ENCODE measurements at places on chromosomes 1 and 21. TPM values are rescaled to one million over a fixed set of nuclear protein-coding genes. Genes with fewer than 3 reads are reported as not detected.

The PLA2G2C gene
- not detected for total RNA-seq

The OR2G6 gene
- total RNA-seq: not detected

The LCE6A gene
- total RNA-seq: not detected

DNA sequence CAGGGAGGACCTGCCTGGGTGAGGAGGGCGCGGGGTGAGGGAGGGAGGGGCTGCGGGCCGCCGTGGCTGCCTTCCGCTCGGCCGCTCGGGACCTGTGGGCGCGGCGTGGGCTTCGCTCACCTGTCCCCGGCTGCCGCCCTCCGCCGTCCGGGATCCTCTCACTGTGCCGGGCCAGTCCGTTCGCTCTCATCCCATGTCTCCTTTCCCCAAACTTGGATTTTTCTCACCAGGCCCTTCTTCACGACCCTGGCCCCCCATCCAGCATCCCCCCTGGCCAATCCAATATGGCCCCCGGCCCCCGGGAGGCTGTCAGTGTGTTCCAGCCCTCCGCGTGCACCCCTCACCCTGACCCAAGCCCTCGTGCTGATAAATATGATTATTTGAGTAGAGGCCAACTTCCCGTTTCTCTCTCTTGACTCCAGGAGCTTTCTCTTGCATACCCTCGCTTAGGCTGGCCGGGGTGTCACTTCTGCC lies 362 bp downstream of the ZBTB48 start:
- DNase-seq: no peak

DNA sequence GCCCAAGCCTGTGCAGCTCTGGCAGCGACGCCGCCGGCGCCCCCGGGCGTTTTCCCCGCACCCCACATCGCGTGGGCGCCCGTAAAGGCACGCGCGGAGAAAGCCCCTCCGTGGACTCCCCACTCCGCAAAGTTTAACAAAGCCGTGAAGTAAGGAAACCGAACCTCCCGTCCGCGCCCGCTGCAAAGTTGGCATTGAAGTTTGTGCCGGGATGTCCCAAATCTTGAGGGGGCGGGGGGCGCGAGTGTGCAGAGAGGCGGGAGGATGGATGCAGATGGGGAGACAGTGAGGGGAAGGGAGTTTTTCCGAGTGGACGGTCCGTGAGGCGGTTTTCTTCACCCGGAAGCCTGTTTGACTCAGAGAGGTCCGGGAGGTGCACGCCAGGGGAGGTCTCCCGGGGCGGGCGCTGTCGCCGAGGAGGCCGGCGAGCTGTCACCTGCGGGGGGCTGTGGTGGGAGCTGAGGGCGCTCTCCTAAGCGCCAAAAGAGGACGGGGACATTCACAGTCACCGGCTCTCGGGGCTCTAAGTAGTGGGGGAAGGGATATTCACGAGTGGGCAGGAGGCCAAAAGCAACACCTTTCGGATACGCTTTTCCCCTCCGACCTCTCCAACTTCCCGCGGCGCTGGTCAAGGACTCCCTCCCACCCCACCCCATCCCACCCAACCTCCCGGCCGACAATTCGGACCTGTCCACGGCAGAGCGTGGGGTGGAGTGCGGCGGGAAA lies 1.3 kb downstream of the WLS start:
- DNase-seq: no peak

The PCNT gene
- 23.8 TPM for total RNA-seq

The HPDL gene
- total RNA-seq: 1.1 TPM

DNA sequence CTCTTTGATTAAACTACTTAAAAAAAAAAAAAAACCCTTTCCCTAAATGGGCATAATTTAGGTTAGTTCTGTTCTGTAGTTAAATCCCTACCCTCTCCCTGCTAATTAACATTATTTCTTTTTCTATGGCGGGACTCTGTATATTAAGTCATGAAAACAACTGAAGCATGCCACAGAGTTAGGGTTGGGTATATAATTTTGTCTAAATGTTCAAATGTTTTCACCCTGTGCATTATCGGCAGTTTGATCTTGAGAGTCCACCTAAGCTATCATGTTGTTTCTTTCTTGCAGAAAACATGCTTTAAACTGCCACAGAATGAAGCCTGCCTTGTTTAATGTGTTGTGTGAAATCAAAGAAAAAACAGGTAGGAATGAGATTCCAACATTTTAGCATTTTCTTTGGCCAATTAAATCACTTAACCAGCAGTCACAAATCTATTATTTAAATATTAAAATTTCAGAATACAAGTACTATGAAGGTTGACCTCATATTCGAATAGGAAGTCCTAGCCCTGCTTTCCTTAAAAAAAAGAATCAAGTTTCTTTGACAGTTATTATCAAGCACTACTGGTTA lies 4.0 kb downstream of the PBX1 start:
- DNase-seq: no peak

The TFF2 gene
- not detected for total RNA-seq
